ENCODE measurements at places on chromosomes 1 and 21.

DNA sequence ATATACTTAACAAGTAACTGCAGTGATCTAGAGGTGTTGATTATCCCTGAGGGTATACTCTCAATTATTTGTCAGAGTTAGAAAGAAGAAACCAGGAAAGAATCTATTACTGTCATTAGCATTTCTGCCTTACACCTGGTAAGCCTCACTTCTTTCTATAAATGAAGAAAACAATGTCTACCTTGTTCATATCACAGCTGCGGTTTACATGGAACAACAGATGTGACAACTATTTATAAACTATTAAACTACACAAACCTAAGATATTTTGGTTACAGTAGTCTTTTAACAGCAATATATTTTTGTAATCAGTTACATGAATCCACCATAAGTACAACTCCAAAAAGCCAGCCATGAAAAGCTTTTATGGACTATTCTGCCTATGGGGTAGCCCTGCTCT lies 40.7 kb downstream of the GON4L start:
- DNase-seq: no peak

GRCh38 chr1:83545066-83545862 lies 453.7 kb downstream of the TTLL7 start:
- DNase-seq: no peak

DNA sequence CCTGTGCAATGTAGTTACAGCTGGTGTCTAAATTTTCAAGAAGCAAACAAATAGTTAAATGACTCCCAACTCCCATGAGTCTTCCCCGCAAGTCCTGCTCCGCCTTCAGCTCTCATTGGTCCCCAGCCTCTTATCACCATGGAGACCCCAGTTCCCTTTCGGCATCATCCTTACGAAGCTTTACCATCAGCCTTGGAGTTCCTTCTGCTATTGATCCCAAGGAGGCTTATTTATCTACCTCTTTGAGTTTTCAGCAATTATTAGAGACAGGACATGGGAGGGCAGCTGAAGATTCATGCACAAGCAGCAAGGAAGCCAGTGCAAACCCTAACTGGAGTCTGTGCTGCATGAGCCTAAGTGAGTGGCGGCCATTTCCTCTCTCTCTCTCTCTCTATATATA lies 12.3 kb downstream of the KCNA2 start:
- DNase-seq: no peak

- DNase-seq: no peak
Observed at GRCh38 chr1:85440612-85441011, 24.3 kb downstream of the DDAH1 start.

DNA sequence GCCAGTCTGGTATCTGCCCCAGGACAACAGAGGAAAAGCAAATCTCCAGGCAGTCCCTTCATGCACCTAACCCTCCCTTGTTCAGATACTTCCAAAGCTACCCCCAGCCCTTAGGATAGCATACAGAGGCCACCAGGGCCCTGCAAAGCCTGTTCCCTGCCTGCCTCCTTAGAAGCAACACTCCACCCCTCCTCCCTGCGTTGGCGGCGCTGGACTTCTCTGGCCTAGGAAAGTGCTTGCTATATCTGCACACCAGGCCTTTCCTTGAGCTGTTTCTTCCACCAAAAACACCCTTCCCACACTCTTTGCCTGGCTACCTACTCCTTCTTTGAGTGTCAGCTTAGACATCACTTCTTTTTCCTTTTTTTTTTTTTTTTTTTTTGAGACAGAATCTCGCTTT lies 61.3 kb downstream of the GRIK3 start:
- DNase-seq: no peak

DNA sequence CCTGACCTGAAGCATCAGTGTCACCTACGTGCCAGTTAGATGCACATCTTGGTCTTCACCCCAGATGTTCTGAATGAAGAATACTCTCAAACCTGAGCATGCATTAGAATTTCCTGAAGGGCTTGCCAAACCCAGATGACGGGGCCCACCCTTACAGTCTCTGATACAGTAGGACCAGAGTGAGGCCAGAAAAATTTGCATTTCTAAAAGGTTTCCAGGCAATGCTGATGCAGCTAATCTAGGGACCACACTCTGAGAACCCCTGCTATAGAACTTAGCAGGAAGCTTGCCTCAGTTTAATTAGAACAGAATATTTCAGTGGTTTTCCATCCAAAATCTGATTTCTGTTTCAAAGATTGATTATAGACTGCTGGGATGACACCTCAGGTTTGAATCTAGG lies 9.9 kb upstream of the CTBS start:
- DNase-seq: no peak

DNA sequence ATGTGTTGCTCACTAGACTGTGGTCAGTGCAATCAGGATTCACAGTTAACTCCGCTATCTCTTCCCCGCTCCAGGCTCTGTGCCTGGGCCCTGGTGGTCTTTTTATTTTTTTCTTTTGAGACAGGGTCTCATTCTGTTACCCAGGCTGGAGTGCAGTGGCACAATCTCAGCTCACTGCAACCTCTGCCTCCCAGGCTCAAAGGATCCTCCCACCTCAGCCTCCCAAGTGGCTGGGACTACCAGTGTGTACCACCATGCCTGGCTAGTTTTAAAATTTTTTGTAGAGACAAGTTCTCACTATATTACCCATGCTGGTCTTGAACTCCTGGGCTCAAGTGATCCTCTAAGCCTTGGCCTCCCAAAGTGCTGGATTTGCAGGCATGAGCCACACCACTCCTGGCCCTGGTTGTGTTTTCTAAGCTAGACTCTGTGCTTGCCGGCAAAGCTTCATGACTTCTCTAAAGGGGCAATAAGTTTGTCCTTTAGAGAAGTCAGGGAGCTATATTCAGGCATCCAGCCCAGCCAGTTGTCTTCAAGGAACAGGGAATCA lies 1.4 kb downstream of the RCSD1 start:
- DNase-seq: no peak

DNA sequence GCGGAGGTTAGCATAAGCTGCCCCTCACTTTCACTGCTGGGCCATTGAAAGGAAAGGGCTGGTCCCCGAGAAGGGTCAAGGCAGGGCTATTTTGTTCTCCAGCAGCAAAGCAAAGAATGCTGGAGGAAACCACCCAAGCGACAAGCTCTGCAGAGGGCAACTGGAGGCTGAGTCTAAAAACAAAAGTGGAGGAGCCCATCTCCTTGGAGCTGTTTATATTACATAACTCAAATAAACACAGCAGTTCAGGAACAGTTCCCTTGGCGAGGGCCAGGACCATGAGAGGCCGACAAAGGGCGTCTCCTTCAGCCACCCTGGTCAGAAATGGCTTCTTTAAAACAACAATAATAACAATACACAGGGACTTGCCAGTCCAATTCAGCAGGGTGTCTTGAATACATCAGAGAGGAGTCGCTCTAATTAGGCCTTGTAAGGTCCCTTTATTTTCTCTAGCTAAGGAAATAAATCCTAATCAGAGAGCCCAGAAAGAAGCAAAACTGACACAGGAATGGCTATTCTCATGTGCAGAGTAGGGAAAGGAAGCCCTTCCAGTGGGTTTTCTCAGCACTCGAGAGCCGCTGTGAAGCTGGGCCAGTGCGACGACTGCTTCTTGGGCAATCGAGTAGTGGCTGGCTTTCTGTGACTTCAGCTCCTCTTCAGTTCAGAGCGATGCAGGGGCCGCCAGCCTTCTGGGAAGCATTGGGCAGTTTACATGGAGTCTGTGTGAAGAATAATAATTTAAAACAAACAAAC lies 57.0 kb upstream of the TARBP1 start:
- DNase-seq: no peak

DNA sequence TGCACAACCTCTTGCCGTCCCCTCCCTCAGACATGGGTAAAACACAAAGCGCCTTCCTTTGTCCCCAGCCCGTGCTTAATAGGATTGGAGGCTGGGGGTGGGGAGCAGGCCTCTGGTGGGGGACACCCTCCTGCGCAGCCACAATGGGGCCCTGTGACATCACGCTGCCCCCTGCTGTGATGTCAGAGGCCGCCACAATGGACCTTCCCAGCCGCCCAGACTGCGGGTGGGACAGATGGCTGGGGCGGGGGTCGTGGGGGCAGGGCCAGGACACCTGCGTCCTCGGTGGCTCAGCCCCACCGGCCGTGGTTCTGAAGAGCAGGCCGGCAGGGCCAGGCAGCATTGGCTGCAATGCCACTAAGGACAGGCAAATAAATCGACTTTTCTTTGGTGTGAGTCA lies 39.9 kb downstream of the EPHA2 start:
- DNase-seq: no peak

- DNase-seq: no peak
Observed at GRCh38 chr1:1943834-1944570, 24.9 kb upstream of the TMEM52 start.

GRCh38 chr1:62691062-62691844 lies 3.1 kb upstream of the DOCK7 start:
- no peak for DNase-seq

GRCh38 chr1:14240265-14240664 lies 358.2 kb upstream of the KAZN start:
- no peak for DNase-seq

GRCh38 chr1:228341450-228341813 lies 65.2 kb downstream of the TRIM11 start:
- DNase-seq: peak; percentile 56

GRCh38 chr1:176466514-176466913 lies 3.5 kb downstream of the PAPPA2 start:
- DNase-seq: no peak

DNA sequence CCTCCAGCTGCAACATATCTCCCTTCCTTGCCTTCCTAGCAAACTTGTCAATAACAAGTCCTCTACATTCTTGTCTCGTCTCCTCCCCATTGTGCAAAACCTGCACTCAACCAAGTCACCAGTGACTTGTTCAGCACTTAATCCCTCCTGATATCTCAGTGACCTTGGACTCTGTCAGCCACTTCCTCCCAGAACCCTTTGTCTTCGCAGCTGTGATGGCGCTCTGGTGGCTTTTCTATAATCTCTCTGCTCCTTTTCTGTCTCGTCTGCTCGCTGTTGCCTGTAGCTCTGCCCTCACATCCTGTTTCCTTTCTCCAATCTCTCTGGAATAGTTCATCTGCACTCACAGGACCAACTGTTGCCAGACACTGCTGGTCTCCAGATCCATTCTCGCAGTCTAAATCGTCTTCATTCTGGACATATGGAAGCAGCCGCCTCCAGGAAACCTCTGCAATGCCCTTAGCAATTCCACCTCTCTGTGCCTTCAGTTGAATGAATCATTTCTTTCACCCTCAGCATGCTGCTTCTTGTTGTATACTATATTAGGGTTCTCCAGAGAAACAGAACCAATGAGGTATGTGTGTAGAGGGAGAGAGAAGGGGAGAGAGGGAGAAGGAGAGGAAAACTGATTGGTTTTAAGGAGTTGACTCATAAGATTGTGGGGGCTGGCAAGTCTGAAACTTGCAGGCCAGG lies 17.4 kb upstream of the IFNAR2 start:
- no peak for DNase-seq

- no peak for DNase-seq
Observed at GRCh38 chr1:98103617-98104285, 182.9 kb upstream of the DPYD start.

- peak; percentile 70 for DNase-seq
Observed at GRCh38 chr1:61742620-61743430, 545 bp downstream of the PATJ start.

DNA sequence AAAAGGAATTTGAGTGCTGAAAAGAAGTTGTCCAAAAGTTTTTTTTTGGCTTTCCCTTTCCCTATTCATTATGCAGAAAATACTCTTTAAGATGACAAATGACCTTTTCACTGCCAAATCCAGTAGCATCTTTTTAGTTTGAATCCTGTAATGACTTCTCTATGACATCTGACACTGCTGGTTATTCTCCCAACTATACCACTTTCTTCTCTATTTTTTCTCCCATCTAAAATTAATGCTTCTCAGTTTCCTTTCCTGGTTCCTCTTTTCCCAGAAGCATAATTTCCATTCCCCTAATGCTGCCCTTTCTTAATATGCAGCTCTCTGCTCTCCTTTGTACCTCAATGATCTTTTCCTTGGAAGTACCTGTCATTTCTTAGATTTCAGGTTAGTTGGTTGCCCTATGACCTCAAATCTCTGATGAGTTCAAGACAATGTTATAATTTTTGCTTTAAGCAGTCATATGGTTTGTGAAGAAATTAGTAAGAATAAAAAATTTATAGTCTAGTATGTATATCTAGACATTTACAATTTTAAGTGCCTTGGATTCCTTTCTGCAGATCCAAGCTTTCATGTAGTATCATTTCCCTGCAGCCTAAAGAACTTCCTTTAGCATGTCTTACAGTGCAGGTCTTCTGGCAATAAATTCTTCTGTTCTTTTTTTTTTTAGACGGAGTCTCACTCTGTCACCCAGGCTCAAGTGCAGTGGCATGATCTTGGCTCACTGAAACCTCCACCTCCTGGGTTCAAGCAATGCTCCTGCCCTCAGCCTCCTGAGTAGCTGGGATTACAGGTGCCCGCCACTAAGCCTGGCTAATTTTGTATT lies 150.8 kb downstream of the CDC42BPA start:
- no peak for DNase-seq

- no peak for DNase-seq
Observed at GRCh38 chr1:31239653-31240241, at the start of gene NKAIN1. NKAIN1 (minus strand) TSS chr1:31239887; CDS start chr1:31239547, 340 bp downstream.

- no peak for DNase-seq
Observed at GRCh38 chr1:199302554-199302953, 663.7 kb downstream of the PTPRC start.

GRCh38 chr1:82034812-82035211 lies 234.1 kb downstream of the ADGRL2 start:
- DNase-seq: no peak

GRCh38 chr1:4621646-4622045 lies 32.8 kb upstream of the AJAP1 start:
- DNase-seq: no peak

Measured in sciatic nerve (tissue), 2 donors.